Bone marrow (tissue), 2 donors: ENCODE measurements at places on chromosomes 3 and 15.

- DNase-seq: no peak
Observed at GRCh38 chr3:156627946-156628569, 46.3 kb upstream of the TIPARP start.

GRCh38 chr3:28950614-28951013 is 330.3 kb upstream of the RBMS3 start:
- no peak for DNase-seq

GRCh38 chr15:68464448-68465090 is 32.6 kb upstream of the ITGA11 start:
- no peak for DNase-seq

- no peak for DNase-seq
Observed at GRCh38 chr3:160667452-160667851, 9.5 kb upstream of the ARL14 start.

GRCh38 chr3:16515885-16516420 is 2.5 kb upstream of the RFTN1 start:
- DNase-seq: no peak

DNA sequence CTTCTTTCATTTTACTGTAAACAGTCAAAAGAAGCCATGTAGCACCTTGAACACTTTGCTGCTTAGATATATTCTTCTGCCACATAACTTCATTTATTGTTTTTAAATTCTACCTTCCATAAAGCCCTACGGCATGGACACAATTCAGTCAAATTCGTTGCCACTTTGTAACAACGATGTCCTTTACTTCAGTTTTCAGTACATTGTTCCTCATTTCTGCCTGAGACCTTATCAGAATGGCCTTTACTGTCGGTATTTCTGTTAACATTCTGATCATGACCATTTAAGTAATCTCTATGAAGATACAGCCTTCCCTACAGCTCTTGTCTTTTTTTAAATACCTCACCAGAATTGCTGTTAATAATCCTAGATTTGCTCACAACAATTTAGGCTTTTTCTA is 466.9 kb downstream of the NAALADL2 start:
- no peak for DNase-seq

DNA sequence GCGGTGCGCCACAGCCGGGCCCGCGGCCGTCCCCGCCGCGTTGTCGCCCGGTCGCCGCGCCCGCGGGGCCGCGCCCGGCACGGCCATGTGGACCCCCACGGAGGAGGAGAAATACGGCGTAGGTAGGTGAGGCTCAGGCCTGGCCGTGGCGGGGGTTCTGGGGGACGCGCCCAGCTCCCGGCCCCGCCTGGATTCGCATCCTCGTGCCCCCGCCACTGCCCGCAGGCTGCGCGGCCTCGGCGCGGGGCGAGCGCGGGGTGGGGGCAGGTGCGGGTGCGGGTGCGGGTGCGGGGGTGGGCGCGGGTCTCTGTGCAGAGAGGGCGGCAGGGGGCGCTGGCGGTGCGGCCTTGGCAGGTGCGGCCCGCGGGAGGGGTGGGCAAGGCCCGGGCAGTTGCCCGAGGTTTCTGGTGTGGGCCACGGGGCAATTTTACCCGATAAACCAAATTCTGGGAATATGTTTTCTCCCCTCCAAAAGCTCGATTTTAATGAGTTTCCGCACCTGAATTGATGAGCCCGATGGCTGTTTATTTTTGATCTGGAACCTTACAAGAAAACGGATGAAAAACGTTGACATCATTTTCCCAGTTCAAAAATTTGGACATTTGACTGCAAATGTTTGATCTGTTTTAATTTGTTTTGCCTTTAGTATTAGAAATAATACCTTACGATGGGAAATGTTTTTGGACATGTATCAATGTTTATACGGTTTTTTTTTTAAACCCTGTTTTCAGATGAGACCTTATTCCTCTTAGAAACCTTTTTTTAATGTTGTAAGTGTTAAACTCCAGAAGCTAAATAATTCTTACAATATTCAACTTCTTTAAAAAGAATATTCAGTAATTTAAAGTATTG is 678 bp downstream of the DOCK3 start:
- no peak for DNase-seq

DNA sequence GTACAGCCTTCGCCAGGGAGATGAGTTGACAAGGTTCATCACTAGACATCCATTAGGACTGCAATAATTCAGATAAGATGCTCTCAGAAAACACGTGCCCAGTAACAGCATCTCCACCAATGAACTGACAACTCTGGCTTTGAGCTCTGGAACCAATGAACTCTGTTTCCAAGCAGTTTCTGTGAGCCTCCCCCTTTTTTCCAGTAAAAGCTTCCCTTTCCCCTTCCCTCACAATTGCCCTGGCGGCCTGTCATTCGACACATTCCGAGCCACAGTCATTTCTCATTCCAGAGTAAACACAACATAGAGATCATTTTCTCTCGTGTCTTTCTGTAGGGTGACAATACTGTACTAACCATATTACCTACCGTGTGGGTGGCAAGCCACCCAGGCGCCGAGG is 3.6 kb downstream of the PLA2G4D start:
- DNase-seq: no peak

DNA sequence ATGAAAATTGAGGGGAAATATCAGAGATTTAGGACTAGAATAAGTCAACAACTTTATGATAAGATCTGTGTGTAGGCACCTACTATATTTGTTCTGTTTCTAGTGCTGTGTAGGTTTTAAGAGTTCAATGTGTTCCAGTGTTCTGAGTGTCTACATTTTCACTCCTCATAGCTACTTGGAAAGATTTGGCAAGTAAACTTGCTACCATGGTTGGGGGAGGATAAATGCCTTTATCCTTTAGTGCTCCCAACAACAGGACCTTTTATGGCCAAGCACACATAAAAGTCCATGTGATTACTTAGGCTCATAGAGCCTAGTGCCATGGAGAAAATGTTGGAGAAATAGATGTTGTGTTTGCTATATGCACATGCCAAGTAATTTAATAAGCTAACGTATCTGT is 64.0 kb downstream of the LYSMD4 start:
- DNase-seq: no peak

DNA sequence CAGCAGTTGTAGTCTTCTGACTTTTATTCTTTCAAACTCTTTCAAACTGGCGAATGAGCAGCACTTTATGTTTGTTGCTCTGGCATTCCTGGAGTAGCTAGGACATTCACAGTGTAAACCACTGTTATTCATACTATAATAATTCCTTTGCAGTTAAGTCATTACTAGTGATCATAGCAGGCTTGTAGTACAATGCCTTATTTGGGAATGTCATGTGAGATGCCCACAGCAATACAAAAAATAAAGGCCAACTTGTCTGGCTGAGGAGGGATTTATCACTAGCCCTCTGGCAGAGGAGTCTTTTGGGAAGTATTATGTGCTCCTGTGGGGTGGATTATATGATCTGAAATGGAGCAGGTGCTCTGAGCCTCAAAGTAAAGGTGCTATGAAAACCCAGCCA is 197.2 kb downstream of the VGLL3 start:
- DNase-seq: no peak

DNA sequence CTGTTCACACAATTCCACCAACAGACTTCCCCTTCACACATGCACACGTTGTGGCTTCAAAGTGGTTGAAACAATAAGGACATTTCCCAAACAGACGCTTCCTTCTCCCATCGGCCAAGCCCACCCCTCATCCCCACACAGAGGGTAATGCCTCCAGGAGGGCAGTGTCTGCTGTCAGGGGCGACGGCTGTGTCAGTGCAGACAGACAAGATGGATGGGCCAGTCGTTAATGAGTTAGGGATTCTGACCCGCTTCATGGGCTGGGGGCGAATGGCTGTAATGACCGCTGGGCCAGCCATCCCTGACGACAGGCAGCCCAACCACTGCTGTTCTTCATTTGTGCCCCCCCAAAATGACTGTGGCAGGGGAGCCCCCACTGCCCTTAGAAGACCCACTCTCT is 20.2 kb upstream of the SKIC8 start:
- DNase-seq: no peak

DNA sequence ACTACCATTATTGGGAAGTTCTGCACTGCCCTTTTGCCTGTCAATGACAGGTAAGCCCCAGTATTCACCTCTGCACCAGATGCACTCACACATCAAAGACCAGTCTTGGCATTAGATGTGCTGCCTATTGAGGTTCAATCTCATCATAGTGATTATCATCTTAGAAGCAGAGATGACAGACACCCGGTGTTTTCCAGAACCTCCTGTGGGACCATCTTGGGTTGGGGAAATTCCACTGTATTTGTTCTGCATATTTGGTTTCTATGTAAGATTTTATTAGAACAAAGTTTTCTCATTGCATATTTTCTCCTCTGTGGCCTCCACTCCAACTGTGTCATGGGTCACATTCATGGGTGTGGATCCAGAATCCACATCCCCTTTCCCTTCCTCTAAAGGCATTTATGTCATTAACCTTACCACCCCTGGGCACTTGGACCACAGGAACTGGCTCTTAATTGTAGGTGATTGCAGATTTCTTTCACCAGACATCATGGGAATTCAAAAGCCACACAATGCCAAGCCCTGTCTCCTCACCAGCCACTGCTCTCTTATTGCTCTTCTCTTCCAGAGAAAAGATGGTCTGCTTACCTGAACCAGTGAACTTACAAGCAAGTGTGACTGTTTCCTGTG is 31.2 kb downstream of the PLA1A start:
- DNase-seq: no peak

DNA sequence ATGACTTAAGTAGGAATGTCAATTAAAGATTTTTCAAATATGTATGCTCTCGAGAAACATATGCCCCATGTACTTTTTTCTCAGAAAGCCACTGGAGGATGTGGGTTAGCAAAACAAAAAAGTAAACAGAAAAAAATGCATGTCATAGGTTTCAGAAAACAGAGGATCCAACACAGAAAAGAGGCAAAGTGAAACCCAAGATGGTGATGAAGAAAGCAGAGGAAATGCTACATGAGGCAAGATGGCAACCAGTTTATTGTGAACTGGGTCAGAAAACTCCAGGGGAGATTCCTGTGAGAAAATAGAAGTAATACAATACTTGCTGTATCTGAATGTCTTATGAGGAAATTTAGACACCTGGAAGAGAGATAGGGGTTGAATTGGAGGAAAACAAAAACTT is 30.8 kb upstream of the EOMES start:
- DNase-seq: no peak

DNA sequence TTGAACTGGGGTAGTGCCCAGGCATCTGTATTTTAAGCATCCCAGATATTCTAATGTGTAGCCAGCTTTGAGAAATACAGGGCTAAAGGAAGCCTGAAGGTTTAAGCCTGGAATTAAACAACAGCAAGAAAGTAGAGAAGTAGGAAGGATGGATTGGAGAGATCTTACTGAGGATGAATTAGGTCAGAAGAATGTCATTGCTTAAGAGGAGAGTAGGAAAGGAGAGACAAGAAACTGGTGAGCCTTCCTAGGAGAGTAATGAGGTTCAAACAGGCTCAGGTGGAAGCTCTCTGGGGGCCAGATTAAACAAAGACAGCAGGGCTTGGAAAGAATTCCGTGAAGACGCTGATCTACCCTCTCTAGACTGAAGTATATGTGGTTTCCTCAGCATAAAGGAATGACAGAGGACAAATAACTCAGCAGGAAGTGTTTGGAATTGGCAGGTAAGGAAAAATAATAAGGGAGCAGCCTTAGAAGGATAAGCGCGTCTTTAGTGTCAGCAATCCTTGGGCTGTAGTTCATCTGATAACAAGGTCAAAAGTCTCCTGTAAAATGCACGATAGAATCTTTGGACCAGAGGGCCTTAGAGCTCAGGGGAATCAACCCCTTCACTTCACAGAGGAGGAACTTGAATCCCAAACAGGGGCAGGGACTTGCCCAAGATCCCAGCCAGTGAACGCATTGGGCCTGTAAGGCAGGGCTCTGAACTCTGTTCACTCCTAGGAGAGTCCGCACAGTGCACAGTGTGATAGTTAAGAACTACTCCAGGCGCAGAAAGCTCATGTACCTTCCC is 90.9 kb downstream of the TP63 start:
- no peak for DNase-seq

DNA sequence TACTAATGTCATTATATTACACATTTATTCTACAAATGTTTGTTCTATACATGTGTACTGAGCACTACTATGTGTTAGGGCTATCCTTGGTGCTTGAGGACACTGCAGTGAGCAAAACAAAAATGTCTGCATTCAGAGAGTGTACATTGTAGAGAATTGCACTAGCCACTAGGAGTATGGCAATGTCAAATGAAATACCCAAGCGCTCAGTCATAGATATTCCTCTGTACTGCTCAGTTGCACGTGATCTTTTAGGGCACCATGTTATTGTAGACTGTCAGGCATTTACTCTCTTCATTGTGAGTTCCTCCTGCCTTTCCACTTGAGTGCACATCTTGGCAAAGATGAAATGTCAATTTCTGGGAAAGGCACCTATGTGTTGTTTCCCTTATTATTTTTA is 36.8 kb downstream of the FNDC3B start:
- DNase-seq: no peak

DNA sequence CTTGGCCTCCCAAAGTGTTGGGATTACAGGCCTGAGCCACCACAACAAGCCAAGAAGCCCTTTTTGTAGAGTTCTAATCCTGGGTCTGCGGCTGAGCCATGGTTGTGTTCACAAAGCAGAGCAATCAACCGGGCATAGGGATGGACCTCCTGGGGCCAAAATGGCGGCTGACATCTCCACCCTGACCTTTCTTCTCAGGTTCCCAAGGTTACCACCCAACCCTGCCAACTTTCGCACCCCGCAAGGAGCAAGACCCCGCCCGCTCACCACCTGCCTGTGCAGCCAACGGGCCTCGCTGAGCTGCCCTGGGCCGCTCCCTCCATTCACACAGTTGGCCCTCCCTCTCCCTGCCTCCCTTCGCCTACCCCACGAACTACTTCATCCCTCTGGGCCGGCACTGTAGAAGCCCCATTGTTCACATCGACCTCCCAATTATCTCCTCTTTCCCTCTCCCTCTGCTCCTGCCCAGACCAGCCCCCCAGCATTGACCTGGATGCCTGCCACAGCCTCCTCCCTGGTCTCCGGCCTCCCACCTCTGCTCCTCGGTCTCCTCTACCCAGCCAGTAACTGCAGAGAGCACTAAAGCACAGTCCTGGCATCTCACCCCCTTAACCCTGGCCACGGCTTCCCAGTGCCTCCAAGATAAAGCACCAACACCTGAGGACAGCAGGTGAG is 62.0 kb upstream of the TFRC start:
- no peak for DNase-seq

- DNase-seq: no peak
Observed at GRCh38 chr3:115245899-115246298, 98.8 kb upstream of the ZBTB20 start.

DNA sequence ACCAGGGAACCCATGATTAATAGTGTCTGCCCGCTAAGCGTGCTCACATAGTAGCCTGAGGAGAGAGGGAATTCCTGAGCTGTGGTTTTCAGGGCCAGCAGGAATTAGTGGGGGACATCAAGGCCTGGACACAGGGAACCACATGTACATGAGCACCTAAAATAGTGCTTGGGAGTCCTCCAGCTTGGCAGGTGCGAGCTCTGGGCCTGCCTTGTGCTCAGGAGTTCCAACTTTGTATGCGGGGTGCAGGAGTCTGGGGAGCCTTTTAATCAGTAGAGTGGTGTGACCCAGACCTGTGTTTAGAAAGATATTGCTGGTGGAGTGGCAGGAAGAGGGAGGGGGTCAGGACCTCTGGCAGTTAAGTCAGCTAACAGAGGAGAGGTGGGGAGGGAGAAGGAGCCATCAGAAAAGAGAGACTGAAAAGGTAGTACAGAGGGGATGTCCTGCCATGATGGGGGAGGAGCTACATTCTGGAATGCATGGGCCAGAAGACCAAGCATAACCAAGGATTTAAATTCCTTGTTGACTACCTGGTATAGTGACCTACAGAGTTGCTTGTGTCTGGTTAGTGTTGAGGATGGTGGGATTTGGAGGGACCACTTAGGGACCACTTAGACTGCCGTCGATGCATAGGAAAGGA is 1.9 kb downstream of the DAG1 start:
- DNase-seq: no peak
